NCI-H82 (cell line): ENCODE measurements at places on chromosomes 1 and 21.

DNA sequence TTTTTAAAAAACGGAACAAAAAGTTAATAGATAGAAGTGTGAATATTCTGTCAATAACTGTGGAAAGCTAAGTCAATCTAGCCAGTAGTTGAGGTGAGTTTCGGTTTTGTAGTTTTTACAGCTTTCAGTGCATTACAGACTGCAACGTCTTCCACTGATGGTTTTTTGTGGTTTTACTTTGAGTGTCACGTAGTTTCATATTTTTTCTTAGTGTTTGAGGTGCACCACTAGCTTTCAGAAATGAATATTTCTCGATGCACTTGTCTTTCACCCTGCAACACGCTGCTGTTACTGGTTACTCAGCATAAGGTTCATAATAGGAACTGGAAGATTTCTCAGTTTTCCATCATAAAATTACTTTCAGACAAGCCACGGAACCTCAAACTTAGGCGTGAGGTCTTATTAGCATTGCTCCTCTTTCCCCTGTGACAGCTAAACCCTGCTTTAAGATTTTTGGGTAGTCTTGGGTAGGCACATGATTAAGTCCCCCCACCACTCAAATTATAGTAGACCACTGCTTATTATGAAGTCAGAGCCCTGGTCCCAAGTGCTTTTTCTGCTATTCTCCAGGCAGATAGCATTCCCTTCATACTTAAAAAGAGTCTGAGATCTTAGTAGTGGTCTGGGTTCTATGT lies 1412.7 kb downstream of the KCNT2 start:
- no peak for DNase-seq

DNA sequence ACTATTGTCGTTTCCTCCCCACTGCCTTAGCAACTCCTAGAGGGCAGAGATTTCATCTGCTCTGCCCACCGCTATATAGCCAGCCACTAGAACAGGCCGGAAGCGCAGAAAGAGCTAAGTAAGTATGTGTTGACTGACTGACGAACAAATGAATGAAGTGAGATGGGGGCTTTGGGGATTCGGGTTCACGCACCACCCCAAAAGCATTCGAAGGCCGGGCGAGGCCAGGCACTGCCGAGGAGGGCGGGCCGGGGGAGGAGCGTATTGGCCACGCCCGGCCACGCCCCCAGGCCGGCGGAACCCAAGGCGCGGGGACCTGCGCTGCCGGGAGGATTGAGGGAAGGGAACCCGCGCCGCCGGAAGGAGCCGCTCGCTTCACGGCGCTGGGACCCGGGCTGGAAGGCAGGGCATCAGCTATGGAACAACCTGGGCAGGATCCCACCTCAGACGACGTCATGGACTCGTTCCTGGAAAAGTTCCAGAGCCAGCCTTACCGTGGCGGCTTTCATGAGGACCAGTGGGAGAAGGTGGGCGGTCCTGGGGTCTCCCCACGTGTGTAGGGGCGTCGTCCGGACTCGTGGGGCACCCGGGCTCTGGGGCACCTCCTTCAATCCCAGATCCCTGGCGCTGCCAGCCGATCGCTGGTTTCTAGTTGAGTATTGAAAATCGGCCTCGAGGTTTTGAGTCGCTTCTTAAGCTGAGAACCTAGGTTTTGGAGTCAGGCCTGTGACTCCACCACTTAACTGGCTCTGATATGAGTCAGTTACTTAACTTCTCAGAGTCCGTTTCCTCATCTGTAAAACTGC lies at the start of gene TTC4:
Gene TTC4, plus strand, starts transcription at position 369 of the 806 bp plus-strand sequence. Its CDS starts 48 bp downstream, at position 417.
- peak; percentile 92 for DNase-seq

- peak; percentile 64 for DNase-seq
These were observed 57.3 kb upstream of the SSBP3 start for GRCh38 chr1:54463259-54464030.

- no peak for DNase-seq
These were observed 42.0 kb downstream of the ZBTB18 start for GRCh38 chr1:244092964-244093638.

GRCh38 chr21:45724994-45725843 lies 81.7 kb downstream of the PCBP3 start:
- no peak for DNase-seq

DNA sequence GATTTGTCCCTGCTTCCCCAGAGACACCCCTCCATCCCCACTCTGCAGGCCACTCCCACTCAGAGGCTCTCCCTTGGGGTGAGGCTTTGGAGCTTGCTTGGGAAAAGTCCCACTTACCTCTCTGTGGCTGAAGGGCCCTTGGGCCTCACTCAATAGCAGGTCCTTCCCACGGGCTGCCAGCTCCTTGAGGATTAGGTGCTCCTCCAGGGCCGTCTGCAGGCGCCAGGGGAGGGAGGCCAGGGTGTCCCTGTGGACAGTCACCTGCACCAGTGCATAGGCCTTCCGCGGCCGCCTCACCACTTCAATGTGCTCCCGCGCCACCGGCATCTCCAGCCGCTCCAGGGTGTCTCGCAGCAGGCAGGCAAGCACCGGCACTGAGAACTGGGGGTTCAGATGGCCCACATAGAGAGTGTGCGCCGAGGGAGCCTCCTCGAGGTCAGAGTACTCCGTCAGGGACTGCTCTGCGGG lies 1.4 kb downstream of the SLFNL1 start:
- DNase-seq: no peak

DNA sequence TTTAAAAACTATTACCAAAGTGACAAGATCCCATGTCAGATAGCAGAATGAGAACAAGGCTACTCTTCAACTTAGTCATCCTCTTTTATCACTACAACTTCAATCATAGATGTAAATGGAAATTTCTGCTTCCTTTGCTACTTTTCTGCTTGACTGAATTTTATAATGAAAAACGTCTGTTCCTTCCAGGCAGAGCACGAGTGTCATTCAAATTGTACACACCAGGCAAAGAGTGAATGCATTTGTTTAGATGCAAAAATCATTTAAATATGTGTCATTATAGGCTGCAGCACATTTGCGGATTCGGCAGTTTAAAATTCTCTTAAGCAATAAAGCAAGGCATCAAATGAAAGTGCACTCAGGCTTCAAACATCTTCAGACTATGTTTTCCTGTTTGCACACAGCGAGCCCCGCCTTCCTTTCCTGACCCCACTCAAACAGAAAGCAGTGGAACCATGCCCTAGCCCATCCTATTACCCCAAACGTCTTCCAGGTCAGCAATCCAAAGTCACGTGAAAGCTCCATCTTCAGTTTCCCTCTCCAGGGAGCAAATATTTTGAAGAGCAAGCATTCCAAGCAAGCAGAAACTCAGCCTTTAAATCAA lies 99.6 kb downstream of the APP start:
- no peak for DNase-seq

DNA sequence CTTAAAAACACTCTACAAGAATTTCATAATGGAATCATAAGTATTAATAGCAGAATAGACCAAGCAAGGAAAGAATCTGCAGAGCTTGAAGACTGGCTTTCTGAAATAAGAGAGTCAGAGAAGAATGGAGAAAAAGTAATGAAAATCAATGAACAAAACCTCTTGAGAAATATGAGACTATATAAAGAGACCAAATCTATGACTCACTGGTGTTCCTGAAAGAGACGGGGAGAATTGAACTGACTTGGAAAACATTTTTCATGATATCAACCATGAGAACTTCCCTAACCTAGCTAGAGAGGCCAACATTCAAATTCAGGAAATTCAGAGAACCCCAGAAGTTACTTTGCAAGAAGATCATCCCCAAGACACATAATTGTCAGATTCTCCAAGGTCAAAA lies 85.6 kb downstream of the GDAP2 start:
- DNase-seq: no peak

GRCh38 chr1:212205006-212205405 lies 80.2 kb upstream of the PPP2R5A start:
- peak; percentile 94 for DNase-seq

DNA sequence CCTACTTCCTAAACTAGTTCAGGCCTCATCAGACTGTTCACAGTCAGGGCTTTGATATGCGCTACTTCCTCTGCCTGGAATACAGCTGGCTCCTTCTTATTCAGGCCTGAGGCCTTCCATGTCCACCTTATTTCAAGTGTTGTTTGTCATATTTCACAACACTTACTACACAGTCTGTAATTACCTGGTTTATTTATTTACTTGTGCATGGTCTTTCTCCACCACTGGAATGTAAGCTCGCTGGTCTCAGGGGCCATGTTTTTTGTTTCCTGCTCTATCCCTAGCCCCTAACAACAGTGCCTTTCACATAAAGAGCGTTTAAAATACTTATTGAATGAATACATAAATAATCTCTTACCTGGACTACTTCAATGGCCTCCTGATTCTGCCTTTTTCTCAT lies 4.6 kb upstream of the SRSF4 start:
- DNase-seq: no peak

- DNase-seq: no peak
These were observed 346.8 kb downstream of the BRINP2 start for GRCh38 chr1:177517546-177517945.

GRCh38 chr1:157968508-157968907 lies 24.9 kb upstream of the KIRREL1 start:
- DNase-seq: peak; percentile 48

- DNase-seq: no peak
These were observed 5.3 kb downstream of the C1orf159 start for GRCh38 chr1:1110561-1110971.

DNA sequence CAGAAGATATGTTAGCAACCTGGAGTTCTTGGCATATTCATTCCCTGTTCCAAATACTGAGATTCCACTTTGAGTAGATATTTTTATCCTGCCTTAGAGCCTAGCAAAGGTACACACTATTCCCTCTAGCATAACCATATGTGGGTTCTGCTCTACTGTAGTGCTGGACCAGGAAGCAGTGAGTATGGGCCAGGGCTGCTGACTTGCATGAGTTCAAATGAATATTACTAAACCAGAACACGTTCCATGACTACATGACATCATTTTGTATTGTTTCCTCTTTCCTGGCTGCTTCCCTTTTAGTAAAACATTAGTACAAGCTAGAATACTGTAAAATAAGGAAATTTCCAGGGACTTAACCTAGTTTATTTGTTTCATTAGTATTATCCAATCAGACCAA lies 41.1 kb downstream of the TNFSF18 start:
- no peak for DNase-seq

- DNase-seq: peak; percentile 95
These were observed at the start of gene RIT1 for GRCh38 chr1:155911156-155912055. Gene RIT1, minus strand, starts transcription at chr1:155911349. Its CDS starts 588 bp downstream, at chr1:155910761.

DNA sequence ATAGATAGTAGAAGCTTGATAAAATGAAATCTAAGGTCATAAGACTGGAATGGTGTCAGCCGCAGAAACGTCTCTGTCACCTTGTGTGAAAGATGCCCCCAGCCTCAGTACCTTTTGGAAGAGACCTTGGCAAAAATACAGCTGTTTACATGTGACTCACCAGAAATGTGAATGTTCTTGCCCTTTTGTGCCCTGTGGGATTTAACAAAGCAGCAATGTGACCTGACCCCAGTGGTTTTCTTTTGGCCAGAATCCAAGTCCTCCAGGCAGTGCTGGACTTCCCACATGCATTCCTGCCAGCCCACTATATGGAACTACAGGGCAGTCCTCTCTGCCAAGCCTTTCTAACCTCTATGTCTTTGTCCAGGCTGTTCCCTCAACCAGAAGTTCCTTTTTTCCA lies 27.2 kb upstream of the LRRC8C start:
- DNase-seq: no peak

DNA sequence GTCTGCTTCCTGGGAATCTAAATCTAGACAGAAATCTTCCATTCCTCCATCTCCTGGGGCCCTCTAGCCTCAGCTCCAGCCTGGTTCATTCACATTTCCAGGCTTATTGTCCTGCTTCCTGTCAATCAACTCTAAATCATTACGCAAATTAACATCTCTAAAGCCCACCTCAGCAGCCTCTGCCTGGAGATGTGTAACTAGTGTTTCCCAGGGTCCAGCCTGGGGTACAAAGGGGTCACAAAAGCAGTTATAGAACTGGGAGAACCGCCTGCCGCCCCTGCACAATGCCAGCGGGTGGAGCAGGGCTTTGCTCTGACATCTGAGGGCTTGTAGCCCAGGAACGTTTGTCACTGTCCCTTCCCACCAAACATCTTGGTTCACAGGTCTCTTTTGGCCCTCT lies 373.5 kb downstream of the RRAGC start:
- DNase-seq: no peak

- DNase-seq: no peak
These were observed 9.3 kb downstream of the SLC30A7 start for GRCh38 chr1:100905181-100905580.

DNA sequence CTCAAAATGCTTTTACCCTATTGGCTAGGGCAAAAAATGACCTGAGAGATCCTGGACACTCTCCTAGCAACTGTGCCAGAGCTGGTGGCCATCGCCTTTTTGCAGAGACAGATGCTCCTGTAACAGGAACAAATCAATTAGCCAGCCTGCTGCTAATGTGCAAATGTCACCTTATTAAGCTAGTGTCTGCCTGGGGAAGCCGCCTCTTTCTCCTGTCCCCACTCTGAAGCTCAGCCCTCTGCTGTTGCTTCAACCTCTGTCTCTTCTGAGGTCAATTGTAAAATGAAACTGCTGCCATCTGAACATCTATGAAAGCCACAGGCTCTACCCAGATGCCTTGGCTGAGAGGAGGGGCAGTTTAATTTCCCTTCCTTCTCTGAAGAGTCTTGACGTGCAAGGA lies 85.5 kb upstream of the CACNA1E start:
- DNase-seq: peak; percentile 62

DNA sequence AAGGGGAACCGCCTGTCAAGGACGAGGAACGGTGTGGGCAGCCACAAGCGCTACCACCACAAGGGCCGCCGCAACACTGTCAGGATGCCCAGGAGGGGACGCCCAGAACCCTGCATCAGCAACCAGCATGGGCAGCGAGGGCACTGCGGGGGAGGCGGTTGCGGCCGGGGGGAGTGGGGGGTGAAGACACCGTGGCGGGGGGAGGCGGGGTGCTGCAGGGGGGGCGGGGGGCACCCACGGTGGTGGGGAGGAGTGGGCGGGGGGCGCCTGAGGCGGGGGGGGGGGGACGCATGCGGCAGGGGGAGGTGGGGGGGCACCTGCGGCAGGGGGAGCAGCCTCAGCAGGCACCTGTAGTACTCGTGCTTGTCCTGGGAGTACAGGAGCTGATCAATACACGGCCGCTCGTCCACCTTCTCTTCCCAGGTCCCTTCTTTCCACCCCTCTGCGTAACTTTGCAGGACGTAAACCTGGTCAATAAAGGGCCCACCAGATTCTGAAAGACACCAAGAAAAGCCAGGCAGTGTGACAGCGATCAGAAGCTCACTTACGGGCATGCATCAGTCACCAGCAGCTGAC lies 4.6 kb downstream of the POFUT2 start:
- no peak for DNase-seq

DNA sequence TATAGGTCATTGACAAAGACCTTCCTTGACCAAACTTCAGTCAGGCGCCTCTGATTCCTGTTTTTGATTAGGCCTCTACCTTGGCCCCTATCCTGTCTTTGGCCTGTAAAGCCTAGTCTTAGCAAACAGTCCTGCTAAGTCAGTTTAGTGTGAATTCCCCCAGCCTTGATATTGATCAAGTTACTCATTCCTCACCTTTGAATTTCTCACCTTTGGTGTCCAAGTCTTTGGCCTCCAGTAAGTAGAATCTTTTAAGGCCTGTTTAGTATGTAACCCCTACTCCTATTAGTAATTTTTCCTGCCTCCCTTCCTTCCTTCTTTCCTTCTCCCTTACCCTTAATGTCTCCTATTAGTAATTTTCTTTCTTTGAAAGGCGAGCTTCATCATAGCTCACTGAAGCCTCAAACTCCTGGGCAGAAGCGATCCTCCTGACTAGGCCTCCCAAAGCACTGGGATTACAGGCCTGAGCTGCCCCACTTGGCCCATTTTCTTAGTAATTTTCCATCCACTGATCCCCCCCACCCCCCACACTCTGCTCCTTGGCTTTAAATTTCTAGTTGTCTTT lies 13.0 kb upstream of the ZNF692 start:
- no peak for DNase-seq
